ENCODE measurements at places on chromosomes 12 and 14.

GRCh38 chr12:132282950-132283771 lies 46.2 kb downstream of the GALNT9 start:
- no peak for DNase-seq

GRCh38 chr12:51910691-51911090 lies 3.4 kb downstream of the ACVRL1 start:
- no peak for DNase-seq

- no peak for DNase-seq
These were observed 61.3 kb upstream of the MDM1 start for GRCh38 chr12:68393417-68393816.

DNA sequence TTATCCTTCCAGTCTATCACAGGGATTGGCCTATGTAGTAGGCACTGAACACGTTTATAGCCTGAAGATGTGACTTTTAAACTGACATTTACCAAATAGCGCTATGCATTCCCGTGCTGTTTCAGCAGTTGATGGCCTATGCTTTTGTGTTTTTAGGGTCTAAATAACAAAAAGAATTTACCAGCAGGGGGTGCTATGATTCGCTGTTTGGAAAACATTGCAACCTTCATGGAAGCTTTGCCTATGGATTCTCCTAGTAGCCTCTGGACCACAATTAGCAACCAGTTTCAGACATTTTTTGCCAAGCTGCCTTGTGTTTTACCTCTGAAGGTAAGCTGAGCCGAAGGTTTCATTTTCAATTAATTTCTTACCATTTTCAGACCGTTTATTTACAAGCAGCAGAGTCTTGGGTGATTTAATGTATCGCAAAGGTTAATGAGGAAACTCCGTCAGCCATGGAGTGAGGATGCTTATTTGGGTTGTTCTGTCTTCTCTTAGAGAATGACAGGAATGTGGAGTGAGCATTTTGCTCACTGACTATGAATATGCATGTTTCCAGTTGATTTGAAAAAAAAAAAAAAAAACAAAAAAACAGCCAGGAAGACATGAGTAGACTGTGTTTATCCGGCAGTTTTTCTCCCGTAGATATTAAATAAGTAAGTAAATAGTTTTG lies 133.1 kb downstream of the PRIMA1 start:
- DNase-seq, result peak; percentile 36

Measured in GM10248 (cell line).